Stimulated activated CD8-positive, alpha-beta memory T cell treated with anti-CD3 and anti-CD28 coated beads, Interleukin-7, amount 100 ng/mL, for 4 hours (primary cell): ENCODE measurements at places on chromosomes 4 and X.

DNA sequence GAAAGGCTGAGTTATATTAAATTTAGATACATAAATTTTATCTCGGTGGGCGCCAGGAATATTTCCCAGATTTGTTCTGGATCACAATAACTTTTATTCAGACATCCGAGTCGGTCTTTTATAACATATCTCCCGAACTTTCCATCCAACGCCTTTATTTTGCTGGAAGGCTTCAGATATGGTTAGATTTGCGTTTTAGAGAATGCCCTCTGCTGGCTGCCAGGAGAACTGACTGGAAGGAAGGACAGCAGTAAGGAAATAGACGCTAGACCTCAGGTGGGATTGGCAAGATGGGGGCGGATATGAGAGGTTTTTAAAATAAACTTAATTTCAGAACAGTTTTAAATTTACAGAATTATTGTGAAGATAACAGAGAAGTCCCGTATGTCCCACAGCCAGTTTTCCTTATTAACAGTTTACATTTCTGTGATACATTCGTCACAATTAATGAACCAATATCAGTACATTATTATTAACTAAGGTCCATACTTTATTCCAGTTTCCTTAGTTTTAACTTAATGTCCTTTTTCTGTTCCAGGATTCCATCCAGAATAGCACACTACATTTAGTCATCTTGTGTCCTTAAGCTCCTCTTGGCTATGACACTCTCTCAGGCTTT lies 4.6 kb upstream of the KANTR start:
- DNase-seq, result no peak

GRCh38 chr4:119543779-119544178 lies 84.8 kb downstream of the PDE5A start:
- DNase-seq, result no peak

DNA sequence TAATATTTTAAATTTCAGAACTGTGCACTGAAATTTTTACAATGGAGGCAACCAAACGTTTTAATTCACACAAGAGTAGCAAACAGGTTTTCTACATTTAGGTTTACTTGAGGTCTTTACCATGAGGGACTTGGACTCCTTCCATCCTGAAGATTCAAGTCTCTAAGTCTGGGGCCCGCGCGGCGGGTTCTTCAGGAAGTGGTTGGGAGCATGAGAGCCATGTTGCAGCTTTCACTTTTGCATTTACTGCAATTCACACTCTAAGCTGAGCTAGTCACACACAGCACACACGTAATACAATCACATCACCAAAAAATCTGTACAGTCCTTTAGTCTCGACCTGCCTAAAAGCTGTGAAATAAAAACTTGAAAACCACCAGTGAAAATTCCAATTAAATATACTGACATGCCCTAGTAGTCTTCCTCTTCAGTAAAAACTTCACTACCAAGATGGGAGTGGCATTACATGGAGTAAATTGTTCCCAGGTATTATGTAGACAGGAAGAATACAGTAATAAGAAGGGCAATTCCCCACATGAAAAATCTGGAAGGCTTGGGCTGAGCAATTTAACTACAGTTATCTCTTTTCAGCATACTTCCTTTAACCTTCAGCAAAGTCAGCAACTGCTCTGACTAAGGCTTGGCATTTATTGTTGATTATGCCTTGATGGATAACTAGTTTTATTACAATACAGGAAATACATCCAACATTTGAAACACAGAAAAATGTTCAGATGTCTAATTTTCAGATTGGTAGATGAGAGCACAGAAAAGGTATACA lies 571.1 kb upstream of the DIPK2B start:
- peak; percentile 28 for DNase-seq

- DNase-seq, result no peak
Measured at GRCh38 chr4:24195991-24196736, 306.3 kb upstream of the PPARGC1A start.
